ENCODE measurements at places on chromosomes 1 and 21. TPM values are rescaled to one million over a fixed set of nuclear protein-coding genes. Genes with fewer than 3 reads are reported as not detected.

DNA sequence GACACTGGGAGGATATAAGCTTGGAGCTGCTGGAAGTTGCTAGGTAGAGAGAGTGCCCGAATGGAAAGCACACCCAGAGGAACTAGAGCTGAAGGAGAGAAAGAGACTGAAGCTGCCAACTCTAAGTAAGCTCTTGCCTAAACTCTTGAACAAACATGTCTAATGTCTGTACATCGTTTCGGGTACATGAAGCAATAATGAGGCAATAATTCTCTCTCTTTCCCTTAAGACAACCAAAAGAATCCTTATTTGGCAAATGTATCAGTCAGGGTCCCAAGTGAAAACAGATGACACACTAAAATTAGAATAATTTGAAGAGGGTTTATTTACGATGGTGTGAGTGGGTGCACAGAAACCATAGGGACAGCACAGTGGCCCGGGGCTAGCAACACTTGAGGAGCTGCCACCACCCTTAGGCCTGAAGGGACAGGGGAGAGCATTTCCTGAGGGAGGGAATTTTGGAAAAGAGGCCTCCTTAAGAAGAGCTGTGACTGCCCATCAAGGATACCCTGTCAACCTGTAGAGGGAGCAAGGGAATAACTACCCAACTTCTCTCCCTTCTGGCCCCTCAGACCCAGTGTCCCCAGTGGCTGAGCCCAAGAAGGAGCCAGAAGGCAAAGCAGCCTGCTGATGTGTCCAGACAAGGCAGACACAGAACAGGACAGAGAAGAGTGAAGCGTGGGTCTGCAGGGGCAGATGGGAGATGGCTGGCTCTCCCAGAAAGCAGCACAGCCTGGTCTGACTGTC is 36.1 kb upstream of the KHDRBS1 start:
- no peaks in the 10 kb centered on the region for H3K36me3 ChIP-seq

DNA sequence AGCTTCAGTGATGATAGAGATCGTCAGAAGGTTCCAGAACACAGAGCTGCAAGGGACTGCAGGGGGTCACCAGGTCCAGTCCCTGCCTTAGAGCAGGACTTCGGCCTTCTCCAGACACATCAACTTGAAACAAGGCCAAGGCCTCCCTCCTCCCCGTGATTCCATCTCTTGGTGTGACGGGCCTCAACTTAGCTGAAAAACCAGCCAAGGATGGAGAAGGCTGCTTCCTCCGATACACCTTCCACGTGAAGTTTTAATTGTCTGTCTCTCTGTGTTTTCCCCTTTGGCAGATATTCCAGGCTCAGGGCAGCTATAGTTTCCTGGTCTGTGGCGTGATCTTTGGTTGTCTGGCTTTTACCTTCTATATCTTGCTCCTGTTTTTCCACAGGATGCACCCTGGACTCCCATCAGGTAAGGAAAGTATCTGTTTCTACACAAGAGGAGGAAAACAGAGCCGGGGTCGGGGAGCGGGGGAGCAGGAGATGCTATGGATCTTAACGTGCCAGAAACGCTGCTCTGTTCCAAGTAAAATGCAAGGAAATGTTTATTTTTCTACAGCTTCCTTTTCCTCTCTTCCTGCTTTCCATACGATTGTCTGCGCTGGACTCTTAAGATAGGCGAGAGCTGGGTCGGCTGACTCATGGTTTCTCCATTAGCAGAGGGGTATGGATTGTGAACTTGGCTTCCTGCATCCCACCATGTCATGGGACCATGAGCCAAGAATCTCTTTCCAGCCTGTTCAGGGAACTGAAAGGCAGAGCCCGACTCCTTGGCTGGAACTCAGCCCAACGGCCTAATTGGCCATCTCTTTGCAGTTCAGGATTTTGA is 32.8 kb downstream of the ELK4 start:
- H3K27ac ChIP-seq, result no peak overlapping the region
- no peaks in the 10 kb centered on the region for H3K4me1 ChIP-seq
- H3K4me3 ChIP-seq, result no peak overlapping the region
- H3K27me3 ChIP-seq, result no peaks in the 10 kb centered on the region
- no peak for DNase-seq

DNA sequence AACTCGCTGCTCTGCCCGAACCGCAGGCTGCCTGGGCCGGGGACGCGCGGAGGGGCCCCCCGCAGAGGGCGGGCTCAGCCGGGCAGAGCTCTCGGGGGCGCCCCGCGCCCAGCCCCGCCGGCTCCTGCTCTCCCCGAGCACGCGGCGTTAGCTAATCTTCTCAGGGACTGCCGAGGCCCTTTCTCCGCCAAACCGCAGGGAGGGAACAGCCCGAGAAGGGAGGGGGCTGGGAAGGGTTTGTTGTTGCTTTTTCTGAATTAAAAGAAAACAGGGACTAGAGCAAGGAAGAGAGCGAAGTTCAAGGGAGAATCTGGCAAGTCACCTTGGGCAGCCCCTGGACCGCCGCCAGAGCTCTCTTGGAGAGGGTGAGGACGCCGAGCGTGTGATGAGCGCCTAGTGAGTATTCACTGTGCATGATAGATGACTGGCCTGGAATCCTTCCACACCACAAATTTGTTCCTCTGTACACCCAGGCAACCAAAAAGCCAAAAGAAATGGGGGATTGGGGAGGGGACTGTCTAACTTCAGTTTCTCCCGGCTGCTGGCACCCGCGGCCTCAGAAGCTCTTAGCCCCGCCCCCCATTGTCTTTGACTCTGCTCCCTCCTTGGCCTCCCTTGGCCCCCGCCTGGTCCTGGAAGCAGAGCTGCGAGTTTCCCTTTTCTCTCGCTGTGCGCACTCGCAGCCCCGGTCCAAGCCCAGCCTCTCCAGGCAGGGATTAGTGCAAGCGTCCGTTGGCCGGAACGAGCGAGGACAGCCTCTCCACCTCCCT is 19.7 kb upstream of the LMX1A start:
- no peak for DNase-seq
- H3K36me3 ChIP-seq, result no peaks in the 10 kb centered on the region
- peak overlapping the region; percentile 74 for H3K4me3 ChIP-seq
- H3K4me1 ChIP-seq, result no peaks in the 10 kb centered on the region
- peaks cover 30% of the 10 kb centered on the region for H3K27me3 ChIP-seq

DNA sequence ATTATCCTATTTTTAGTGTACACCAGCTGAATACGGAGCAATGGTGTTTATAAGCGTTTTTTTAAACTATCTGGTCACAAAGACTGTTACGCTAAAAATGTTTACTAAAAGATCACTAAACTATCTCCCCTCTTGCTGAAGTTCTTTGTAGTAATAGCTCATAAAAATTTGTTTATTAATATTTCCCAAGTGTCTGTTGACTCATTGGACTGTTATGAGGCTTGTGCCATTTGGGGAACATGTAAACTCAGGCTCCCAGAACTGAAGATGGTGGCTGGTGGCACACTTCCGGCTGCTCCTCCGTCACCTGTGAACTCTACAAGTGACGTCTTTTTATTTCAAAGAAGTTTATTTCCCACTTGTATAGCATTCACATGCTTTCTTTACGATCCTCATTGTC is 46.3 kb downstream of the AIDA start:
- H3K4me1 ChIP-seq, result no peaks in the 10 kb centered on the region
- H3K27me3 ChIP-seq, result no peaks in the 10 kb centered on the region
- H3K27ac ChIP-seq, result no peak overlapping the region
- H3K36me3 ChIP-seq, result peaks cover 13% of the 10 kb centered on the region
- no peak overlapping the region for H3K4me3 ChIP-seq

- no peak for DNase-seq
- no peak overlapping the region for H3K27ac ChIP-seq
- no peak overlapping the region for H3K4me3 ChIP-seq
These were observed 790.4 kb downstream of the NCAM2 start for GRCh38 chr21:21788591-21788990.

GRCh38 chr21:45897191-45898027 is 84.2 kb upstream of the COL6A1 start:
- DNase-seq, result no peak
- no peak overlapping the region for H3K4me3 ChIP-seq
- no peaks in the 10 kb centered on the region for H3K27me3 ChIP-seq
- no peak overlapping the region for H3K27ac ChIP-seq

- H3K4me1 ChIP-seq, result no peaks in the 10 kb centered on the region
- H3K4me3 ChIP-seq, result no peak overlapping the region
- H3K27ac ChIP-seq, result no peak overlapping the region
- DNase-seq, result no peak
These were observed 215.3 kb downstream of the BRINP2 start for GRCh38 chr1:177385760-177386698.

GRCh38 chr1:212973899-212974298 is 23.6 kb downstream of the VASH2 start:
- no peak for DNase-seq
- no peaks in the 10 kb centered on the region for H3K4me1 ChIP-seq
- no peak overlapping the region for H3K4me3 ChIP-seq
- H3K36me3 ChIP-seq, result peaks cover 82% of the 10 kb centered on the region
- H3K27ac ChIP-seq, result no peak overlapping the region

GRCh38 chr1:152517237-152517811 is 3.0 kb downstream of the CRCT1 start:
- no peak for DNase-seq
- no peaks in the 10 kb centered on the region for H3K4me1 ChIP-seq
- no peaks in the 10 kb centered on the region for H3K27me3 ChIP-seq
- H3K36me3 ChIP-seq, result no peaks in the 10 kb centered on the region
- H3K27ac ChIP-seq, result no peak overlapping the region
- H3K4me3 ChIP-seq, result no peak overlapping the region

- H3K36me3 ChIP-seq, result no peaks in the 10 kb centered on the region
- no peaks in the 10 kb centered on the region for H3K27me3 ChIP-seq
- H3K4me3 ChIP-seq, result no peak overlapping the region
These were observed 117.3 kb upstream of the IRF2BP2 start for GRCh38 chr1:234727018-234727940.

- H3K4me3 ChIP-seq, result no peak overlapping the region
- no peak for DNase-seq
- no peak overlapping the region for H3K27ac ChIP-seq
- H3K36me3 ChIP-seq, result no peaks in the 10 kb centered on the region
- H3K4me1 ChIP-seq, result no peaks in the 10 kb centered on the region
These were observed 41.0 kb downstream of the KCNH1 start for GRCh38 chr1:211092955-211093354.

GRCh38 chr1:40820251-40820797 is 36.7 kb downstream of the KCNQ4 start:
- H3K27ac ChIP-seq, result no peak overlapping the region
- H3K27me3 ChIP-seq, result no peaks in the 10 kb centered on the region
- DNase-seq, result peak; percentile 69
- H3K4me1 ChIP-seq, result peaks cover 12% of the 10 kb centered on the region
- H3K4me3 ChIP-seq, result no peak overlapping the region

- H3K36me3 ChIP-seq, result no peaks in the 10 kb centered on the region
- DNase-seq, result no peak
- H3K27ac ChIP-seq, result no peak overlapping the region
- H3K27me3 ChIP-seq, result no peaks in the 10 kb centered on the region
- H3K4me3 ChIP-seq, result no peak overlapping the region
- no peaks in the 10 kb centered on the region for H3K4me1 ChIP-seq
These were observed 171.2 kb upstream of the NR5A2 start for GRCh38 chr1:199856216-199856780.

GRCh38 chr1:101314244-101314643 is 77.4 kb downstream of the S1PR1 start:
- H3K4me3 ChIP-seq, result no peak overlapping the region
- H3K36me3 ChIP-seq, result no peaks in the 10 kb centered on the region
- H3K4me1 ChIP-seq, result no peaks in the 10 kb centered on the region
- no peaks in the 10 kb centered on the region for H3K27me3 ChIP-seq

- no peaks in the 10 kb centered on the region for H3K36me3 ChIP-seq
- DNase-seq, result no peak
- no peak overlapping the region for H3K27ac ChIP-seq
These were observed 73.9 kb upstream of the RGL1 start for GRCh38 chr1:183730886-183731573.

- H3K27me3 ChIP-seq, result no peaks in the 10 kb centered on the region
- H3K27ac ChIP-seq, result no peak overlapping the region
- no peak for DNase-seq
- no peaks in the 10 kb centered on the region for H3K4me1 ChIP-seq
- no peaks in the 10 kb centered on the region for H3K36me3 ChIP-seq
- no peak overlapping the region for H3K4me3 ChIP-seq
These were observed 53.4 kb downstream of the DUSP10 start for GRCh38 chr1:221688488-221688843.

GRCh38 chr1:90712915-90713730 is 4.0 kb downstream of the BARHL2 start:
- H3K4me3 ChIP-seq, result no peak overlapping the region
- peaks cover 43% of the 10 kb centered on the region for H3K4me1 ChIP-seq
- peaks cover 90% of the 10 kb centered on the region for H3K27me3 ChIP-seq
- peak; percentile 51 for DNase-seq
- no peak overlapping the region for H3K27ac ChIP-seq
- peaks cover 3% of the 10 kb centered on the region for H3K36me3 ChIP-seq

- H3K4me1 ChIP-seq, result no peaks in the 10 kb centered on the region
- no peak overlapping the region for H3K4me3 ChIP-seq
- no peak for DNase-seq
- no peak overlapping the region for H3K27ac ChIP-seq
- peaks cover 2% of the 10 kb centered on the region for H3K36me3 ChIP-seq
These were observed 7.6 kb downstream of the DCLRE1B start for GRCh38 chr1:113912594-113913311.

DNA sequence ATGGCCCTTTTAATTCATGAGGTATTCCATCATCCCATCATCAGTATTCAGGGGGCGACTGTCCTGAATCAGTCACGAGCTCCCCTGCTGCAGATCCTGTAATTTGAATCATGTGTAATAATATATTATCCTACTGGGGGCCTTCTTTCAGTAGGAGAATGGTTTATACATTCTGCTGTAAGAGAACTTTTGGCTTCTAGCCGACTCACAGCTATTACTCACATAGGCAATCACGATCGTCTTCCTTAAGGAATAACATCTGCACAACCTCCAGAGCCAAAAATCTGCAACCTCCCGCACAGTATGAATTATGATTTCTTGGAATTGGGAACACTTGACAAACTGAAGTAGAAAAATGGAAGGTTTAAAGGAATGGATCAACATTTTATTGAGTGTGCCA is 343.0 kb downstream of the USP25 start:
- peaks cover 4% of the 10 kb centered on the region for H3K4me1 ChIP-seq
- no peaks in the 10 kb centered on the region for H3K27me3 ChIP-seq
- no peak overlapping the region for H3K27ac ChIP-seq
- no peaks in the 10 kb centered on the region for H3K36me3 ChIP-seq
- no peak overlapping the region for H3K4me3 ChIP-seq

PLXNA2 gene
- 1.5 TPM for total RNA-seq

KCNE2 gene
- 0.37 TPM for total RNA-seq

GJA5 gene
- total RNA-seq, result 2.8 TPM

CHAF1B gene
- 22.0 TPM for total RNA-seq

CCDC30 gene
- total RNA-seq, result 1.8 TPM

TFF3 gene
- 1.7 TPM for total RNA-seq

S100A7 gene
- not detected for total RNA-seq

CFAP126 gene
- total RNA-seq, result not detected

HSPB7 gene
- not detected for total RNA-seq

CRNN gene
- not detected for total RNA-seq

ANXA9 gene
- 1.5 TPM for total RNA-seq
